ENCODE measurements at places on chromosomes 11 and 22.

- no peak for DNase-seq
Measured at GRCh38 chr22:27705408-27706080, 96.0 kb downstream of the MN1 start.

GRCh38 chr22:25630447-25630846 is 66.0 kb downstream of the GRK3 start:
- DNase-seq = no peak

- no peak for DNase-seq
Measured at GRCh38 chr11:6925636-6926207, 504 bp upstream of the ZNF215 start.

GRCh38 chr11:44582641-44583352 is 17.3 kb downstream of the CD82 start:
- no peak for DNase-seq

DNA sequence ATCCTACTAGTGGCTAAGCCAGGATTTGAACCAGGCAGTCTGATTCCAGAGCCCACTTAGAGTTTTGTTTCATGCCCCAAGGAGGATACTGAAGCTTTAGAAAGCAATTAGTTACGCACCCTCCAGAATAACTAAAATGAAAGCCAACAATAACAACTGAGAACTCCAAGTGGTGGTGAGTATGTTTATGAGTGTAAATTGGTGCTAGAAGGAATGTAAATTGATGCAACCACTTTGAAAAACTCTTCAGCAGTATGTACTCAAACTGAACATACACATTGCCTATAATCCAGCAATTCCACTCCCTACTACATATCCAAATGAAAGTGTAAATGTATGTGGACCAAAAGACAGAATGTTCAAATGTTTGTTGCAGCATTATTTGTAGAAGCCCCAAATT is 6.7 kb upstream of the ARL14EP start:
- DNase-seq = no peak

DNA sequence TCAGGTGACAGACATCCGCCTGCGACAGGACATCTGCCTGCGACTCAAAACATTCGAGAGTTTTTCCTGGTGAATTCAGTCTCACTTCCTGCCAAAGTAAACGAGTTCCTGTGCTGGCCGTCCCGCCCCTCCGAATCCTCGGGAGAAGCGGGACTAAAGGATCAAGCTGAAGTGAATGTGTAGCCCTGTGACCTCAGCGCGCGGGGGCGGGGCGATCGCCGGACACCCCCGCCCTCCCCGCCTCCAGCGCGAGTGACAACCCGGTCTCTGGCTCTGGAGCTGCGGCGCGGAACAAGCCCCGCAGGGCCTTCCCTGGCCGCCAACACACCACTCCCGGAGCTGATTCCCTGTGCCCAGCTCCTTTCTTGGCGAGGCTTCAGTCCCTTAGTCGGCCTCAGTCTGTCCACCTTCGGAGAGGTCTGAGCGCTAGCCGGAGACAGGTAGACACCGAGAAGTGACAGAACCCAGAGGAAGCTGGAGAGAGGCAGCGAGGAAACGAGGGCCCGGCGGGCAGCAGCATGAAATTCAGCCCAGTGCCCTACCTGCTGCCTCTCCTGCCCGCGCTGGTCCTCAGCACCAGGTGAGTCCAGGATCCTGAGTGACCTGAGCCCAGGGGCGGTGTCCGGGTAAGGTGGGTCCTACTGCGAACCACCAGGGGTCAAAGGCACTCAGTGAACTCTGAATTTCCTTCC is 766.4 kb upstream of the LUZP2 start:
- DNase-seq = no peak

GRCh38 chr11:20355221-20356219 is 8.0 kb upstream of the HTATIP2 start:
- DNase-seq = no peak

DNA sequence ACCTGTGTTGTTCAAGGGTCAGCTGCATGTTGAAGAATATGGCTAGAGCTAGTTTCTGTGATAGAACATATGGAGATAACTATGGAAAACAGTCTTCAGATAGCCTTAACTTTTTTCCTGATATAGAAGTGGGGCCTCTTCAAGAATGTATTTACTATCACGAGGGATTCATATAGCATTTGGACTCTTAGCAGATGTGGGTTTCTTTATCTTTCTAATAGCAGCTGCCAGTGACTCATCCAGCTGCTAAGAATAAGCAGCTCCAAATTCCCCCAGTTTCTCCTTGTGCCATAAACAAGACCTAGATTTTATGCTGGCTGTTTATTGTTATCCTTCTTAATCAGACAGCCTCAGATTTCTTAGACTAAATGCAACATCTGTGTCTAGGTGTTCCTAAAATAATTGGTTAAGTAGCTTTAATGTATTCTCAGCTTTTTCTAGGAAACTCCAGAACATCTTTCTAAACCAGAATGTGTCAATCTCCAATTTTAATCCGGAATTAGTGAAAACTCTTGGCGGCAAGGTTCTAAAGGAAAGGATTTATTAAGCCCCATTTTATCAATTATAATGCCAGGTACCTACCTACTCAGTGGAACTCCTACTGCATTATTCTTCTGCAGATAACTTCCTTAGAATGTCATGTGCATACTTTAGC is 119.8 kb downstream of the CSTPP1 start:
- DNase-seq = no peak

- no peak for DNase-seq
Measured at GRCh38 chr11:10930972-10931760, 73.3 kb upstream of the ZBED5 start.

- no peak for DNase-seq
Measured at GRCh38 chr11:59556115-59556916, 45.0 kb downstream of the OR4D9 start.

DNA sequence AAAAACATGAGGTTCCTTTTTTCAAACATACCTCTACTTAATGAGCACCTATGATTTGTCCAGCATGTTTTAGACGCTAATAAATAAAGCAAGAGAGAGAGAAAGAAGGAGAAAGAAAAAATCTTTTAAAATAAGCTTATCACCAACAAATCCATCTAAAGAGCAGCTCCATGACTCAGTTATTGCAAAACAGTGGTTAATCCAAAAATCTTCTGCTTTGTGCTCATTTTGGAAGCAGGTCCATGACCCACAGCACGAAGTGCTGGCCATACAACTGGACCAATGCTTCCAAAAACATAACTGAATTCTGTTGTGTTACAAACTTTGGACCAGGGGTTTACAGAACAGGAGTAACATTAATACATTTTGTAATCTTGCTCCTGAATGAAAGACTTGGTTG is 696.6 kb downstream of the KCNA4 start:
- no peak for DNase-seq

DNA sequence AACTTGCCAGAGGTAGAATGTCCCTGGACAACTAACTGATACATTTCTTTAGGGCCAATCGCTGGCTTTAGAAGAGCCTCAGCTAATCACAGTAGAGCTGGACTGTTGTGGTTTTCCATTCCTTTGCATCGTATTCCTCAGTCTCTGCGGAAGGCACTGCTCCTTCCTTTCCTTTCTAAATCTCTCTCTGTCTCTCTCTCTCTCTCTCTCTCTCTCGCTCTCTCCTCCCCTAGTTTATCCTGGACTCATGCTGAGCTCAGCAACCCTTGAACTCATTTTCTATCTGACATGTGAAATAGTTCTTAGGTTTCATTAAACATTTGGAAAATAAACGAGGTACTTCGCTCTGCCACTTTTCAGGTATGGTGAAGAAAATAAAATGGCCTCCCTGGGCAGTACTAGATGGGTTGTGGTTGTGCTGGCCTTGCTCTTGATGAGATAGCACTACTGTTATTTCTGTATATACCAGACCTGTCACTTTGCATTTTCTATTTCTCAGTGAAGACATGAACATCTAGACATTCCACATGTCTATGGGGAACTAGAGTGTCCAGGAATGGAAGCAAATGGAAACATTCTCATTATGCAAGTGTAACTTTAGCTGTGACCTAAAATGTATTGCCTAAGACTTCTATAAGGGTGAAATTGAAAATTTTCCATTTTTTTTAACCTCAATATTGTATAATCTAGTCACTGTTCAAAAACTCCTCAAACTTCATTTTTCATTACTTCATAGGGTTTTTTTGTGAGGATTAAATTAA is 12.0 kb upstream of the SESN3 start:
- no peak for DNase-seq

- no peak for DNase-seq
Measured at GRCh38 chr11:61378713-61379313, 13.6 kb upstream of the TMEM216 start.

DNA sequence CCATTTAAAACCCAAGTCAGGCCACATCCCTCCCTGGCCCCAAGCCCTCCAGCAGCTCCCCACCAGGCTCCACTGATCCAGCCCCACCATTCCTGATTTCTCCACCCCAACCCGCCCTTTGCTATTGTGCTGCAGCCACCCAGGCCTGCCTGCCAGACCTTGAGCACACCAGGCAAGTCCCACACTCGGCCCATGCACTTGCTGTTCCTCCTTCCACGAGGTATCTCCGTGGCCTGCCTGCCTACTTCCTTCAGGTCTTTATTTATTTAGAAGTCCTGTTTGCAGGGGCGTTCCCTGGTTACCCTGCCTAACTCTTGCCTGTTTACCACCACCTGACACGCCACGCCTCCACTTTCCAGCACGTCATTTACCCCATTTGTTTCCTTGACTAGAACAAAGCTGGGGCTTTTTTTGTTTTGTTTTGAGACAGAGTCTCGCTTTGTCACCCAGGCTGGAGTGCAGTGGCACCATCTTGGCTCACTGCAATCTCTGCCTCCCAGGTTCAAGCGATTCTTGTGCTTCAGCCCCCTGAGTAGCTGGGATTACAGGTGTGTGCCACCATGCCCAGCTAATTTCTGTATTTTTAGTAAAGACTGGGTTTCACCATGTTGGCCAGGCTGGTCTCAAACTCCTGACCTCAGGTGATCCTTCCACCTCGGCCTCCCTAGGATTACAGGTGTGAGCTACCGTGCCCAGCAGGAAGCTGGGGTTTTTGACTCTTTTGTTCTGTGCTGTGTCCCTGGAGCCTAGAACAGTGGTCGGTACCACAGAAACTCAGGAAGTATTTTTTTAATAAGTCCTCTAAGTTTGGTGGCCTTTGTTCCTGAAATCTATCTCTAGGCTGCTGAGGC is 6.7 kb downstream of the CENPM start:
- peak; percentile 95 for DNase-seq

- DNase-seq = no peak
Measured at GRCh38 chr11:16985297-16985696, 28.9 kb downstream of the PLEKHA7 start.

GRCh38 chr11:108901359-108901758 is 236.5 kb downstream of the DDX10 start:
- DNase-seq = no peak

GRCh38 chr11:128506999-128507611 is 80.3 kb downstream of the ETS1 start:
- DNase-seq = no peak

GRCh38 chr11:2215230-2215560 is 43.6 kb upstream of the TH start:
- DNase-seq = no peak

GRCh38 chr11:113166280-113166679 is 148.1 kb upstream of the TTC12 start:
- no peak for DNase-seq

GRCh38 chr22:39622881-39623367 is 52.4 kb downstream of the CACNA1I start:
- DNase-seq = peak; percentile 48

DNA sequence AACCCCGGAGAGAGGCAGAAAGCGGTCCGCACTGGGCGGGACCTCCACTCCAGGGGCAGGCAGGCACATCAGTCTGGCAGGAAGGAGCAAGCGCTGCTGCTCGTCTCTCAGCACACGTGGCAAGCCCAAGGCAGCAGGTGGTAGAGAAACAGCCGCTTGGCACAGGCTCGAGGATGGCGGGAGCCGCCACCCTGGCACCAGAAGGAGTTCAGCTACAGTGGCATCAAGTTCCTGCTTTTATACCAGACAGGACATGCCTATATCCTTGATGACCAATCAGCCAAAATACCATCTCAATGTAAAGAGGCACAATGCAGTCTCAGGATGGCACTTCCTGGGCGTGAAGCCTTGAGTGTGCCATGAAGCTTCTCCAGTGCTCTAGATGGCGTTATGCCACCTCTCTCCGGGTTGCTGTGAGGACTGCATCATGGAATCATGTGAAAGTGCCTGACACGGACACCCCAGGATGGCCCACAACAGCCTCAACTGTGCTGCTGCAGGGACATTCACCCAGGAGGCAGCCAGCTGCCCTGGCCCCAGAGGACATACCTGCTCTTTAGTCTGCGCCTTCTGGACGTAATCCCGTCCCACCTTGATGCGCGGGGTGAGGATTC is 64.8 kb downstream of the APOL1 start:
- DNase-seq = no peak

DNA sequence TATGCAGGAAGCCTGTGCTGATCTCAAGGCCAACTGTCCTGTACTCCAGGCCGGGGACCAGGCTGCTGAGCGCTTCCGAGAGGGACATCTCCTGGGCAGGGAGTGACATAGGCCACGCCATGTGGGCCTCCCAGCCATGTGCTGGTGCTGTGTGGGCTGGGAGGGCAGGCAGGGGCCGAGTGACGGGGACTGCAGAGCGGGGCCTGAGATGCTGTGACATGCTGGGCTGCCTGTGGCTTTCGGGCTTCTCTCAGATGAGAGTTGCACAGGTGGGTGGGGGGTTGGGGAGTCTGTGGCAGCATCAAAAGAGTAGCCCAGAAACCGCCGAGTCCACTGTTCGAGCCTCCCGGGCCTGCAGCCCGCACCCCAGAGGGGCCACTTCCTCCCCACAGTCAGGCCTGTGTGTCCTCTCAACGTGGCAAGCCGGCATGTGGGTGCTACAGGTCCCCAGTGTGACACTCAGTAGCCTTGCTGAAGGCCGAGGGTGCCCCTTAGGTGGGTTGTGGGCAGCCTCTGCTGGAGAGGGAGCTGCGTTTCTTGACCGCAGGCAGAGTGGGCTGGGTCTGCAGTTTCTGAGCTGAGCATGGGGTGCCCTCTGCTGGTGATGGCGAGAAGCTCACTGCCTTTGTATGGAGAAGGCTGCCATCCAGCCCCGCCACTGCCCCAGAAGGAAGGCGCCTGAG is 101.2 kb downstream of the BCR start:
- DNase-seq = peak; percentile 48

DNA sequence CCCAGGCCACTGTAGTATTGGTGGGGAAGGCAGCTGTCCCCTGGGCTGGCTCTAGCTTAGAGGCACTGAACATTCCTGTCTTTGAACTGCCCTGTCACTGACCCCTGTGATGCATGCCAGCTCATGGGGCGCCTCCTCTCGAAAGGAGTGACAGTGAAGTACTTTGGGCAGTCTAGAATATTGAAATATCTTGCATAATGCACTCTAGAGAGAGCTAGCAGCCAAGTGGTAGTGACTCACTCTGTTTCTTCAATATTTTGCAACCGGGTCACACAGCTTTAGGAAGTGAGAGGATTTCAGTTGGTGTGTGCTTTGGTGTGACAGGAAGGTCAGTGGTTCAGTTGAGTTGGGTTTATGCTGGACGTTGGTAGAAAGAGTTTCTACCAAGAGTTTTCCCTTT is 35.5 kb upstream of the ST14 start:
- DNase-seq = no peak

- DNase-seq = no peak
Measured at GRCh38 chr11:115286614-115287013, 217.6 kb downstream of the CADM1 start.

GRCh38 chr11:43944761-43945311 is 2.4 kb downstream of the C11orf96 start:
- DNase-seq = peak; percentile 36

- DNase-seq = no peak
Measured at GRCh38 chr22:46824980-46825544, 62.6 kb downstream of the TBC1D22A start.

- DNase-seq = no peak
Measured at GRCh38 chr22:20926243-20926642, 9.0 kb downstream of the CRKL start.

Data from T-helper 2 cell (primary cell).